Kasumi-1 (cell line): ENCODE measurements at places on chromosomes 3 and 15.

DNA sequence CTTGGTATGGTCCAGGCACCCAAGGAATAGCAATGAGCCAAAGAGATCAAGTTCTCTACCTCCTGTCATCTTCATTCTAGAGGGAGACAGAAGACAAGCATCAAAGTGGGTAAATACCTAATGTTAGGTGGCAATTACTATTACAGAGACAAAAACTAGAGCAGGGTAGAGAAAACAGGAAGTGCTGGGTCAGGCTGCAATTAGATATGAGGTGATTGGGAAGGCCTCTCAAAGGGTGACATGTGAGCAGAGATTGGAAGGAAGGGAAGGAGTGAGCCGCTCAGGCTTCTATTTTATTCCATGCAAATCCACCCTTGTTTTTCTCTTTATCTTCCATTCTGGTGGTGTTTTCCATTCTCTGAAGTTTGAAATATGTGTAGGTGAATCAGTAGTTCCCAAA is 37.4 kb downstream of the EBLN2 start:
- peak; percentile 37 for DNase-seq

GRCh38 chr3:193795062-193795690 is 202.2 kb downstream of the OPA1 start:
- no peak for DNase-seq

- no peak for DNase-seq
Observed at GRCh38 chr3:31247850-31248562, 284.7 kb upstream of the STT3B start.

DNA sequence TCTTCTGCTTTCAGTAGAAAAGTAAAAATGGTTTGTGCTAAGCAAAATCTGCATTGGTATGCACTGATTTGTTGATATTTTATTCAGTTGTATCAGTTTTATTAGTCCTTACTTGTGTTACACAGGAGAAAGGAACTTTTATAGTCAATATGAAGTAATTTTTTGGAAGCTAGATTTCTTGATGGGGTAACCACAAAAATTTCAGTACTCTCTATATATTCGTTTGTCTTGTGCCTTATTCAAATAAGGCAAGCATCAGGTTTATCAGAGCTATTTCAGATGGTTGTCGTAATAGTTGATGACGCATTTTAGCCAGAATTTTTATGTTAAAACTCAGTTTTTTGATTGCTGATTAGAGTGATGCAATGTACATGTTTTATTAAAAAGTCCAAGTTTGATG is 50.7 kb upstream of the NIPA1 start:
- no peak for DNase-seq

DNA sequence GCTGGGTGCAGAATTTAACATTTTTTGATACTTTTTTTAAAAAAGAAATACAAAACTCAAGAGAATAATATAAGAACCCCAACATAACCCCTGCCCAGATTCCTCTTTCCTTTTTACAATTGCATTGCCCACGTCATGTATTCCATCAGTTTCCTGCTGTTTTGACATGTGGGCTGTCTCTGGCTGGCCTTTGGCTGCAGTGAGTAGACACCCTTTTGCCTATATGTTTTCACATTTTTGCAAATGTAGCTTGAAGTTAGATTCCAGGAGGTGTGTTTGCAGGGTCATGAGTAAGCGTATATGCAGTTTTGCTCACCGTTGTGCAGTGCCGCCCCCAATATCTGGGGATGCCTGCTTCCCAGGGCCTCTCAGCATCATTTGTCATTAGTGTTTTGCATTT is 28.0 kb upstream of the ATP10A start:
- DNase-seq = no peak

DNA sequence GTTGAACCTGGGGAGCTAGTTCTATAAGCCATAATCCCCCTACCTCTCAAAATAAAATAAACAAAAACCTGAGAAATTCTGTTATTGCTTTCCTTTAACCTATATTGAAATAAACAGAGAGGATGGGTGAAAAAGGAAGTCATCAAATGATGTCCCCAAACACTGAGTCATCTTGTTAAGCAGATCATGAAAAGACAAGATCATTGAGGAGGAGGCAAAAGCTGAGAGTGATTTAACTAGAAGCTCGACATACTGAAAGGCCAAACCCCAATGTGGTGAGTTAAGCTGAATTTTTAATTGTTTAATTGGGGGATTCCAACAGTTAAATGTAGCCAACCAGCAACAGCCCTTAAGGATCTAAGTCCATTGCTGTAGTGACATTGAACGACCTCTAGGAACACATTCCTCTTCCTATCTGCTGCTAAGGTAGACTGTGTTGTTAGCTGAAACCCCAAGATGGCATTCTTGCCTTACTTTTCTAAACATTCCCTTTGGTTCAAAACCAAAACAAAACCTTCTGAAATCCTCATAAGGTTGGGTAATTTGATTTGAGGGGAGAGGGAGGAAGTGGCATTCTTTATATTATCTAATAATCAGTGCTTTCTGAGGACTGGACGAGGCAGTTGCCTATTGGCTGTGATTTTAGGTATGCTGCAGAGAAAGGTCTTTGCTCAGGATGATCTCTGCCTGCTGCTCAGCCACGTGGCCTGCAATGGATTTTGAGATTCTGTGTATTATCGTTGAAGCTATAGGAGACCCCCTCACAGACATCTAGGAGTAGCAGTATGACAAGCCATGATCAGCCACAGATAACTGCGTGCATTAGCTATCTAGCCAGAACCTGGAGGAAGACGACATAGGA is 62.7 kb upstream of the BNIP2 start:
- no peak for DNase-seq

- peak; percentile 28 for DNase-seq
Observed at GRCh38 chr3:106629215-106629832, 747.9 kb upstream of the CCDC54 start.

GRCh38 chr3:21520106-21520963 is 230.7 kb downstream of the ZNF385D start:
- DNase-seq = no peak

DNA sequence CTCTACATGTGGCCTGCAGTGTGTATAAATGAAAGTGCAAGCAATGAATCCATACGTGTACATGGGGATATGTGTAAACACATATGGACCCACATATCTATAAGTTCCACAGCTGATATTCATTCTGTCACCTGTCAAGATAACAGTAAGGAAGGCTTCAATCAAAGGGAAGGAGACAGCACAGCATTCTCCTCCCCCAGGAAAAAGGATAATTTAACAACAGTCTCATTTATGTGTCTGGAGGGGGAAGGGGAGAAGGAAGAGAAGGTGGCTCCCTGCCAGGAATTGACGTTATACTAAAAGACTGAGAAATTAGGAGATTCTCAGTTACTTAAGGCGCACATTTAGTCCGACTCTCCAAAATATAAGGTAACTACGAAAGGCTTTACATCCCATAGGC is 345.9 kb downstream of the FOXP1 start:
- DNase-seq = no peak

GRCh38 chr3:17304969-17305368 is 420.2 kb downstream of the PLCL2 start:
- no peak for DNase-seq

DNA sequence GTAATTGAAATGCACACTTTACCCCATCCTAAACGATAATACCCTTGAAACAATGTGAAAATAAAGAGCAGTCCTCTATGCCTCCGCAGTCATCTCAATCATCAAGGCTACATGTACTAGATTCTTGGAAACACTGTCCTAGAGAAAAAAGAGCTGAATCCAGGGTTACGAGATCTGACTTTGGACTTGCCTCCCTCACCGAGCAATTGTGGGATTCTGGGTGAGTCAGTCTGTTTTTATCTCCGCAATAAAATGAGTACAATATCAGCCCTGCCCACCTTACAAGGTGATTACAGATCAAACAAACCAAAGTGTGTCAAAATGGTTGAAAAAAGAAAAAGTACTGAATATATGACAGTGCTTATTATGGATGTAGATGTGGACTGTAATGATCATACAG is 152.3 kb upstream of the SNTN start:
- DNase-seq = no peak

DNA sequence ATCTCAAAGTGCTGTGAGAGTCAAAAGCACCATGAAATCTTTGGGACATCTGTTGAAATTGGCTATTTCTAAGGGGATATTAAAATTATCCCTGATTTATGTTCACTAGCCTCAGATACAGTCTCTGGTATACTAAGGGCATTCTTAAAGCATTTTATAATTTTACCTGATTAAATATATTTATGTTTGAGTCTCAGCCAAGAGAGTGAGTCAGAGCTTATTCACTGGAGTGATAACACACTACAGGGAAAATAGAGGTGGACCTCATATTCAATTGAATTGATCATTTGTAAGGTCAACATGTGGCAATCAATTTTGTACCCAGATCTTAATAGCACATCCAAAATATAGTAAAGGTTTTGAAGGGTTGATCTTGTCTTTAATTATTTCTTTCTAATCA is 733.6 kb downstream of the EPHA3 start:
- no peak for DNase-seq

DNA sequence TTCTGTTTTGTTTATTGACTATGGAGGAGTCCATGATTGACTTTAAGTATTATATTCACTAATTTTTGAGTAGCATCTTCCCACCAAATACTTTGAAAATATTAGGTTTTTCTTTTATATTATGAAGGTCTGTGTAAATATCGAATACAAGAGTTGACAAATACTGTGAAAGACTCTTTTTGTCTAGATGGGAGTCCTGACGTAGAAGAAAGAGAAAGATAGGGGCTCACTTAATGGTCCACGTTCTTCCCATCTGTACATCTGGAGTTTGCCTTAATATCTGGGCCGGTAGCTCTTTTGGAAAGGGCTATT is 7.8 kb upstream of the UTS2B start:
- DNase-seq = no peak

DNA sequence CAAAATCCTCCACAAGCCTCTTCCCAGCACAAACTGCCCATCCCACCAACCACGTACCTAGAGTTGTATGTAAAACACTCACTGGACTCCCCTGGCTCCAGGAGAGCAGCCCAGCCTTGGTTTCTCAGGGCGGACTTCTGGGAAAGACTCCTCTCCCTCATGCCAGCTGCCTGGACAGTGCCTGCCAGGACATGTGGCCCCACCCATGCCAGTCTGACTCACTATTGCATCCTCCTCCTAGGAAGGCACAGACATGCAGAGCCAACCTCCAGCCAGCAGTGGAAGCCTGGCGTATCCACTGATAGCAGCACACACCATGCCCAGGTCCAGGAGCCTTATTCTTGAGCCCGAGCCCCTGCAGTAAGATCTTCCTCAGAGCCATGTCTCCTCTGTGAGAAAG is 8.6 kb downstream of the PKM start:
- no peak for DNase-seq

- no peak for DNase-seq
Observed at GRCh38 chr3:43077261-43077660, 28.6 kb downstream of the POMGNT2 start.

- no peak for DNase-seq
Observed at GRCh38 chr3:174322789-174323188, 536.3 kb upstream of the NAALADL2 start.

DNA sequence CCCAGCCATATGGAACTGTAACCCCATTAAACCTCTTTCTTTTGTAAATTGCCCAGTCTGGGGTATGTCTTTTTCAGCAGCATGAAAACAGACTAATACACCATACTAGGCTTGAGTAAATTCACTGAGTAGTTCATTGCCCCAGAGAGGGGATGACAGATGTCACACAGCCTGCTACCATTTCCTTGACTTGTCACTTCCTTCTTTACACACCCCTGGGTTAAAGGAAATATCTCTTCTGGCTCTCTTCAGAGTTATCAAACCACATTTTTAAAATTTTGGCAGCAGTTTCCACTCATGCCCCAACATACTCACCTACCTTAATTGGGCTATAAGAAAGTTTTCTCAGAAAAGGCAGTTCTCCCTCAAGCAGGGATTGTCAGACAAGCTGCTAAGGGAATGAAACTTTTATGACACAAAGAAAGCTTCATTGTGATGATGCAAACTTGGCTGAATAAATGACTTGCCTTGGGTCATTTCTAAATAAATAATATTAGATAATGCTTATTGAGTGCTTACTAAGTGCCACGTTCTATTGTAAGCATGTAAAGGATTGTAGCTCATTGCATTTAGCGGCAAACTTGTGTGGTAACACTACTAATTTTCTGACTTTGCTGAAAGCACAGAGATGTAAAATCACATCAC is 68.0 kb upstream of the RBMS3 start:
- DNase-seq = peak; percentile 19

DNA sequence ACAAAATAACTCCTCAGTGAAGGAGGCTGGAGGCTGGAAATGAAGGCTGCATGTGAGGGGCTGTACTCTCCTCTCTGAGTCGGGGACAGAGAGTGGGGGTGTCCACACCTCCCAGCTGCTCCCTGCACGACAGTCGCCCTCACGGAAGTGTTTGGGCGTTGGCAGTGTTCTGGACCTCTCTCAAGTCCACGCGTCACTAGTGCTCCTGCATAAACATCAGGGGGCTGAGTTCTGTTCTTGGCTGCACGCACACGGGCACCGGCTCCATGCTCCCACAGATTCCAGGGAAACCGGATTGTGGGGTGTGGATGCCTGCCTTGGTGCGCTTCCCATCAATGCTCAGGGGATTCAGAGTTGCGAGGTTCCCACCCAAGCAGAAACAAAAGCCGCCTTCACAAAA is 7.4 kb downstream of the RASGRF1 start:
- DNase-seq = no peak

- DNase-seq = no peak
Observed at GRCh38 chr15:79451361-79451999, 19.3 kb downstream of the MINAR1 start.

GRCh38 chr15:77416148-77416455 is 3.8 kb downstream of the PEAK1 start:
- DNase-seq = no peak

GRCh38 chr15:89575656-89576416 is 567 bp downstream of the TICRR start:
- no peak for DNase-seq

DNA sequence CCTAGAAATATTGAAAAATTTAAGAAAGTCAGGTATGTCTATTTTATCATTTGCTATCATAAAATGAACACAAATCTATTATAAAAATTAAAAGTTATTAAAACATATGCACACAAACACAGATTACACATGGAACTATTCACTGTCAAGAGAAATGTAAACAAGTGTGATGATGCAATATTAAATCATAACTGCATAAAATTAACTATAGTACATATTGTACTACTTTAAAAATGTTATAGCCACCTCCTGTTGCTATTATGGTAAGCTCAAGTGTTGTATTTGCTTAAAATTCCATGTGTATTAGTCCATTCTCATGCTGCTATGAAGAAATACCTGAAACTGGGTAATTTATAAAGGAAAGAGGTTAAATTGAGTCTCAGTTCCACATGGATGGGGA is 54.7 kb upstream of the CMC1 start:
- no peak for DNase-seq

- DNase-seq = no peak
Observed at GRCh38 chr15:28983432-28984311, 97.9 kb downstream of the APBA2 start.

DNA sequence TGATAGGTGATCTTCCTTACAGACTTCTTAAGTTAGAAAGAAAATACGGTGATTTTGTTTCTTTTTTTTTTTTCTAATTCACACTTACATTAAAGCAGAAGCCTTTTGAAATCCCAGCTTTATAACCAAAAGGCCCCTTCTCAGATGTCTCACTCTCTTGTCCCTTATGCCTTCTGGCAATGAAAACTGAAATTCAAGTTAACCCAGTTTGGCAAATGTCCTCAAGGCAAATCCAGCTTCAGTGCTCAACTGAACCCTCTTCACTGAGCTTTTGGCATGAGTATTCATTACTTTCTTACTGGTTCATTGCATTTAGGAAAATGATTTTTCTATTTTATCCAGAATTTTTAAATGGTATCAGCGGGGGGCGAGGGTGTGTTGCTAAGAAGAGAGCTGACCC is 17.0 kb downstream of the PLCH1 start:
- DNase-seq = no peak

GRCh38 chr3:44339181-44340057 is 853 bp downstream of the TCAIM start:
- no peak for DNase-seq
